ENCODE measurements at places on chromosomes 12 and 14.

GRCh38 chr12:79420146-79420618 is 270.6 kb downstream of the PAWR start:
- peak; percentile 94 for DNase-seq

DNA sequence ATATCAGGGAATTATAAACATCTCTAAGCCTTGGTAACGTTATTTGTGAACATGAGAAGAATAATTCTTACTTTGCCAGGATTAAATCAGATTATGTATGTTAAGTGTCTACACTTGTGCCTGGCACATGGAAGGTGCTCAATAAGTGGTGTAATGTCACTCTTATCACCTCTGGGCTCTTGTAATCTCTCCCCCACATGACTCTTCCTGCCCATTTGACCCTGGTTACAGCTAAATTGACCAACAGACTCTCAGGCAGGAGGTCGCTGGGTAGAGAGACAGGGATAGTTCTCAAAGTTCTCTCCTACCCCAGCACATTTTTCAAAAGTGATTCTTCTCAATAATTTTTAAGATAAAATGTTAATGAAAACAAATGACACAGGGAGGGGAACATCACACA is 137.8 kb upstream of the FRMD6 start:
- DNase-seq, result no peak

DNA sequence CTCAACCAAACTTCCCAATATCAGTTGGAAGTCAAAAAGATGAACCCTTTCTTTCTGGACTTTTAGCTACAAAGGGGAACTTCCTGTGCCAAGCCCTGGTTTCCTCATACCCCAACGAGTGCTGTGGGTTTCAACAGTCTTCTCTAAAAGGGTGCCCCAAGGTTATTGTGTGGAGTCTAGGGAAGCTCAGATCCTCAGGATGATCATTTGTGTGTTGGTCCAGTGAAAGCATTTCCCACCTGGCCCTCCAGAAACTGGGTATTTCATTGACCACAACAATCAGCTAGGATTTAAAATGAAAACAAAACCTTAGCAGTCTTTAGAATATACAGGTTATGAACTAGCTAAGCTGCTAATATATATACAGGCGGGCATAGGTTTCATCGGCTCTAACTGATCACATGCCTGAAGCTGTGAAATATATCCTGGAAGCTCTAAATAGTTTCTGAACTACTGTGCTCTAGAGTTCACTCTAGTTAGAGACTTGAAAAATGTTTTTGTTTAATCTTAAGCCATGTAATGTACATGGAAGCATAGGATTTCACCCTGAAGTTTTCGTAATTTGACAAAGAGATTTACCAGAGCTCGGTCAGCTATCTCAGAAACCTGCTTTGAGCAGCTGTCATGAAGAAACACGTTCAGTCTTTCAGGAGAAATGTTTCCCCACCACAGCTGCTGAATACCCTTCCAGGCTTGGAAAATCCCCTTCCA is 29.6 kb downstream of the P2RX4 start:
- no peak for DNase-seq

GRCh38 chr14:69572030-69572840 is 2.4 kb downstream of the CCDC177 start:
- no peak for DNase-seq

DNA sequence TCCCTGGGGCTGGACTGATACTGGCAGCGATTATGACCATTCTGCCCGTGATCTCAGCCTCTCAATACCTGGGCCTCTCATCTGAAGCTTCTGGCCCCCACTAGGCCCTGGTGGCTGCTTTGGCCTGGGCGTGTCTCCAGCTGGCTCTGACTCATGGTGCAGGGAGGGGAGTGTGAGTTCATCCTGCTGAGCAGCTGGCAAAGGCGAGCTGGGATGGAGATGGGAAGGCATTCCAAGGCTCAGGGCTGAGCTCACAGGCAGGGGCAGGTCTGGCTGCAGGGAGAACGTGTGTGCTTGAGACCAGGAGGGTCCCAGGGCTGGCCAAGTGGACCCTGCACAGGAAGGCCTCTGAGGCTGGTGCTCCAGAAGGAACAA is 221.8 kb downstream of the TMEM121 start:
- DNase-seq, result no peak

DNA sequence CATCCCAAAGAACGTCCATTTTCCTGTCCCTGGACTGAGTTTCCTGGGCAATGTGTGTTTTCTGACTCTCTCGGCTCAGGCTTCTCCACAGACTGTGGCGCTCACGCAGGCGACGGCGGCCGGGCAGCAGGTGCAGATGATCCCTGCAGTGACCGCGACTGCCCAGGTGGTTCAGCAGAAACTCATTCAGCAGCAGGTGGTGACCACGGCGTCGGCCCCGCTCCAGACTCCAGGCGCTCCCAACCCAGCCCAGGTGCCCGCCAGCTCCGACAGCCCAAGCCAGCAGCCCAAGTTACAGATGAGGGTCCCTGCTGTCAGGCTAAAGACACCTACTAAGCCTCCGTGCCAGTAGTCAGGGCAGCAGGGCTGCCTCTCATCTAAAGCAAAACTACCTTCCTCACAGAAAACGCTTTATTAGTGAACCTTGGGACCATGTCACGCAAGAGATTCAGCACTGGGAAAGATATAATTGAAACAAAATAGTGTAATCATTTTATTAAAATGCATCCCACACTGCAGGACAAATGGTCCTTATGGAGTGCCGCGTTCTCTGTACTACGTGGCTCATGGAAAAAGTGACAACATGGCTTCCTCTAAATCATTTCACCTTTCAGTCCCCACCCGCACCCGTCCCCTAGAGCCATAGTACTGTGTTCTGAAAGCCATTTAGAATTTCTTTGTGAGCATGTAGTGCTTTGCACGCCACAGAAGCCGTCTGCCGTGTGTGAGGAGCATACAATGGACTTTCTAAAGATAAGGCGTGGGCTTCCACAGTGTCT is 66.6 kb downstream of the DDX51 start:
- DNase-seq, result no peak

DNA sequence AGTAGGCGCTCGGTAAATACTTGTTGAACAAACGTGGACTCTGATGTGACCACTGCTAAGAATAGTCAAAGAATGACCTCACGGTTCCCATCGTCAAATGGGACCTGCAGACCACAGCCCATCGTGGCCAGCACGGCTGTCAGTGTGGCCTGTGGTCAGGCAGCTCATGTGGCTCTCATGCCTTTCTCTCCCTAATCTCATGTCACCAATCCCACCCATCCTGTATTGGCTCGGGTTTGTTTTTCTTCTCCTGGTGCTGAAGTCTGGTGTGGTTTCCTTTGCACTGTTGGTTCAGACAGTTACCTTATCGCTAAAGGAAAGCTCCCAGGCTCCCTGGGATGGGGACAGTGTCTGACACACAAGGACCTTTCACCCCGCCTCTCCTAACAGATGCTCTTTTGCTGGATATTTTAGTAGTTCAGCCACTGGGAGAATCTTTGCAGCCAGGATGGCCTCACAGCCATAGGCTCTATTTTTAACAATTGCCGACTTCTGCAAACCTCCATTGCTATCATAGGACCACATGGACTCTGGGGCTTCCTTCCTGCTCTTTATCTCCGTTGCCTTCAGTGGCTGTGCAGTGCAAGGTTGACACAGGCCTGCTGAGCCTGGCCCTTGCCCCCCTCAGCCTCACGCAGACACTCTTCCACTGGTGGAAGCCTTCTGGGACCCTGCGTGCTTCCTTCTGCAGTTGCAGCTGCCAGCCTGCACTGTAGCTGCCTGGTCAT is 293.1 kb upstream of the FKBP4 start:
- no peak for DNase-seq

- no peak for DNase-seq
These were observed 69.9 kb downstream of the RAD52 start for GRCh38 chr12:879641-880040.

DNA sequence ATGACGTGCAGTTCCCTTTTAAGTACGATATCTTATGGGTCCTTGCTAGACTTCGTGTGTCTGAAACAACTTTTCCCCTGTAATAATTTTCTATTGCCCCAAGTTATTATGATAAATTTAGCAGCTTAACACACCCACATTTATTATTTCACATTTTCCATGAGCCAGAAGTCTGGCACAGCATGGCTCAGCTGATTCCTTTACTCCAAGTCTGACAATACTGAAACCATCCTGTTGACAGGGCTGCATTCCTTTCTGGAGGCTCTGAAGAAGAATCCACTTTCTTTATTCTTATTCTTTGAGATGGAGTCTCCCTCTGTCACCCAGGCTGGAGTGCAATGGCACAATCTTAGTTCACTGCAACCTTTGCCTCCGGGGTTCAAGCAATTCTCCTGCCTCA is 80.9 kb downstream of the DENND5B start:
- DNase-seq, result no peak

- no peak for DNase-seq
These were observed 14.7 kb upstream of the TRIM9 start for GRCh38 chr14:51109651-51110050.

GRCh38 chr12:81683881-81684280 is 75.3 kb downstream of the PPFIA2 start:
- peak; percentile 27 for DNase-seq

GRCh38 chr14:52253503-52253902 is 14.0 kb upstream of the PTGDR start:
- DNase-seq, result no peak

- DNase-seq, result no peak
These were observed 26.5 kb downstream of the TCTN1 start for GRCh38 chr12:110640275-110641025.

DNA sequence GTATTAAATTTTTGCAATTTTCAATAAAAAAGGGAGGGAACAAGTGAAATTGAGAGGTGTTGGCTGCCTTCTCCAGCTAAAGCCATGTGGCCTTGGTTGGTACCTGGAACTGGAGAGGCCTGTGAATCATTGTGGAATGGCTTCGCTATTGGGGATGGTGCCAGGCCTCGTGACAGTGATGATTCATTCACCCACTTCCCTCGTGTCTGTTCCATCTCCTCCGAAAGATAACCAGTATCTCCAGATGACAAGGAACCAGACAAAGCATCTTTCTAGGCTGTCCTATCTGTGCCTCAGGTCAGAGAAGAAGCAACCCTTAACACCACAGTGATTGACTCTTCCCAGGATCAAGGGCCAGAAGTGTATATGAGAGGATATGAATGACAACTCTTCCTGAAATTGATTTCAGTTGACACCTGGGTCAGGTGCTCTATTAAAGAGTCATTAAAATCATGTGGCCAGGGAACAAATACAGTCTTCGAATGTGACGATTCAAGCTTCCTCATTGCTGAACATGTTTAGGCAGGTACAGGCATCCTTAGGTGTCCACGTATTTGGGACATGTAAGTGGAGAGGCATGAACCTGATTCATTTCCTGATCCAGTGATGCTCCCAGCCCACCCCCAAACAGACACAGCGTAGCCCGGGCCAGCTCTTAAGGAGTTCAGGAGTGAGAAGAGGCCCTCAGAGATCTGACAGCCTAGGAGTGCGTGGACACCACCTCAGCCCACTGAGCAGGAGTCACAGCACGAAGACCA is at the start of gene RNASE7:
Gene RNASE7, plus strand, starts transcription at position 687 of the 758 bp plus-strand sequence. CDS start 631 bp downstream, outside the sequence.
- DNase-seq, result peak; percentile 19

DNA sequence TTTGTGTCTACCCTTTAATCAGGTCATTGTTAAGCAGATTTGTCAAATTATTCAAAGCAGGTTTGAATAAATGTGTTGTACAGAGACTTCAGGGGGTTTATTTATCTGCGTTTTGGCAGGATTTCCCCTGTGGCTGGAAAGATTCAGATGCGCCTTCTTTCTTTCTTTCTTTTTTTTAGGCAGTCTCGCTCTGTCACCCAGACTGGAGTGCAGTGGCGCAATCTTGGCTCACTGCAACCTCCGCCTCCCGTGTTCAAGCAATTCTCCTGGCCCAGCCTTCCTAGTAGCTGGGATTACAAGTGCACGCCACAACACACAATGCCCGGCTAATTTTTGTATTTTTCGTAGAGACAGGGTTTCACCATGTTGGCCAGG is 6.3 kb upstream of the NANOGNB start:
- DNase-seq, result no peak

- no peak for DNase-seq
These were observed 225.6 kb upstream of the HMGA2 start for GRCh38 chr12:65598688-65599087.

DNA sequence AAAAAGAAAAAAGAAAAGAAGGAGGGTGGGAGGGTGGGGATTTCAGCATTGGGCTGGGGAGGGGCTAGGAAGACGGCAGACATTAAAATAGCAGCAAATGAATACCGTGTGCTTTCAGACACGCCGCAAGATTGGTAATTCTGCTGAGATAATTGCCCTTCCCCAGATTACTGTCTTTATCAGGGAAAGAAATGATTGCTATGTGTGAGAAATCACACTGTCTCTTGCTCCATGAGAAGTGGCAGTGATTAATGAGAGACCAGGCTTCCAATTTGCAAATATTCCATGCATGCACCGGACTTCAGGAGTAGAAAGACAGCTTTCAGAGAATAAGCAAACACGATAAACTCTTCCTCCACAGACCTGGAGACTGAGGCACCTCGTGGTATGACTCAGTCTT is 7.6 kb upstream of the KCNA5 start:
- DNase-seq, result no peak

- DNase-seq, result no peak
These were observed 26.8 kb upstream of the BDKRB2 start for GRCh38 chr14:96177766-96178375.

DNA sequence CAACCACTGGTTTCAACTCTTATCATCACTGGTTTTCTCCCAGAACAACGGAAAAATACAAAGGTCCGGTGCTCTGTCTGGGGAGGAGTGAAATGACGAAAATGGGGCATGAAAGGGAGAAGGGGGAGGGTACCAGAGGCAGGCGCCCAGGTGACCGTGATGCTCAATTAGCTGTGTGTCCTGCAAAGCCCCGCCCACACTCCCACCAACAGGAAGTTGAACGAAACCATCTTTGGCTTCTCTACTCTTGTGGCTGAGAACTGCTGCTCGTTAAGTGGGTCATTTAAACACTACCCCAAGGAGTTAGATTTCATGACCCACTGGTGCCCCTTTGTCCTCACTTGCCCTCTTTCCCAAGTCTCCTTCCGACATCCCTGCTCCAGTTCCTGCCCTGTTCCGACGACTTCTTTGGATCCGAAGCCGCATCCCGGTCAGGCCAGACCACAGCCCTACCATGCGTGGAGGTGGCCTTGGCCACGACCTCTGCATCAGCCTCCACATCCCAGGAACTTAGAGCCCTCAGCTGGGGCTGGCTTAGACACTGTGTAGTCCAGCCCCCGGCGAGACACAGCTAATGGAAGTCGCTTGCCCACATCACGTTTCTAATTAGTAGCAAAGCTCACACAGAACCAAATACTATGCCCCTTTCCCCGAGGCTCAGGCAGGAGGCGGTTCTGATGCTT is 11.4 kb upstream of the LRTM2 start:
- DNase-seq, result no peak

DNA sequence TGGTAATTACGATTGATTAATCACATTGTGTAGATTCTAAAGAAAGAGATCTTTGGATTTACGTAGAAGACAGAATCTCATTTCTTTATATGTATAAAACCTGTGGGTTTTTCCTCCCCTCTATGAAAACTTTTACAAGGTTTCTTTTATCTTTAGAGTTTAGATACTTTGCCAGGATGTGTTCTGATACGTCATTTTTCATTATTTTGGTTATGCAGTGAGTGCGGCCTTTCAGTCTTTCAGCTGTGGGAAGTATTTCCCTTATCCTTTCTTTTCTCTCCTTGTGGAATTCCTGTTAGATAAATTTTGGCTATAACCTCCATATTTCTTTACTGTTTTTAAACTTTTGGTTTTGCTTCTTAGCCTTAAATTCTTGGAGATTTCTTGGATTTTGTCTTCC is 92.7 kb downstream of the TTLL5 start:
- no peak for DNase-seq
